ENCODE measurements at places on chromosomes 1 and 21. TPM values are rescaled to one million over a fixed set of nuclear protein-coding genes. Genes with fewer than 3 reads are reported as not detected.

VCAM1 gene
- total RNA-seq: 54.8 TPM

FCGR2B gene
- not detected for total RNA-seq

MAP3K7CL gene
- 20.7 TPM for total RNA-seq

C1QTNF12 gene
- 0.32 TPM for total RNA-seq
